Effector CD4-positive, alpha-beta T cell (primary cell): ENCODE measurements at places on chromosomes 3 and 15.

DNA sequence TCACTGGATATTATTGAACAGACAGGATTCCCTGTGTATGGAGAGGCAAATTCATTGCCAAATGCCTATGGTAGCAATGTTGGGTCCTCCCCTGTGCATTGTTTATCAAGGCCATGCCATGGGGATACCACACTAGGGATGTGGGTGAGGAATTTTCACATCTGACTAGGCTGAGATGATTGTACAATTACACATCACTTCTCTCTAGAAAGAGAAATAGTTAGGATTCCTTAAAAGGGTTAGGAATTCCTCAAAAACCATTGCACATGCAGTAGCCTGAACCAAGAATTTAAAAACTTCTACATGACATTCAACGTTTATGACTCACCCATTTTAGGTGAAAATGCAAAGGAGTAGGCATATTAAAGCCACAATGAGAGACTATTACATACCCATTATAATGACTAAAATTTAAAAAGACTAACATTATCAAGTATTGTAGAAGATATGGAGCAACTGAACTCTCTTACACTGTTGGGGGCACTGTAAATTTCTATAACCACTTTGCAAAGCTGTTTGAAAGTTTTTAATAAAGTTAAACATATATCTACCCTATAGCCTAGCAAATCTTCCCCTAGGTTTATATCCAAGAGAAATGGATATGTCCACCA is 175.9 kb downstream of the THRB start:
- no peak for DNase-seq

GRCh38 chr3:100526613-100527346 is 34.4 kb downstream of the TMEM45A start:
- DNase-seq: no peak

DNA sequence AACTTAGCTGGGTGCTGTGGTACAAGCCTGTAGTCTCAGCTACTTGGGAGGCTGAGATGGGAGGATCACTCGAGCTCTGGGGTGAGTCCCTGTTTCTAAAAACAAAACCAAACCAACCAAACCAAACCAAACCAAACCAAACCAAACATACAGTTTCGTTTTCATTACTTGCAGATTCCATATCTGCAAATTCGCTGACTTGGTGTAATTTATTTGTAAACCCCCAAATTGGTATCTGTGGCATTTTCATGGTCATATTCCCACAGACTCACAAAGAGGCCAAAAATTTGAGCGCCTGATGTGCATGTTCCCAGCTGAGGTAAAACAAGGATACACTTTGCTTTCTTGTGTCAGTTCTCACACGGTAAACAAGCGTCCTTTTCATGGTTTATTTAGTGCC is 1138.3 kb downstream of the ROBO1 start:
- no peak for DNase-seq

- DNase-seq: no peak
Measured at GRCh38 chr3:108096532-108097321, 5.9 kb upstream of the CD47 start.

GRCh38 chr3:162492446-162493081 is 996.0 kb downstream of the OTOL1 start:
- DNase-seq: no peak

DNA sequence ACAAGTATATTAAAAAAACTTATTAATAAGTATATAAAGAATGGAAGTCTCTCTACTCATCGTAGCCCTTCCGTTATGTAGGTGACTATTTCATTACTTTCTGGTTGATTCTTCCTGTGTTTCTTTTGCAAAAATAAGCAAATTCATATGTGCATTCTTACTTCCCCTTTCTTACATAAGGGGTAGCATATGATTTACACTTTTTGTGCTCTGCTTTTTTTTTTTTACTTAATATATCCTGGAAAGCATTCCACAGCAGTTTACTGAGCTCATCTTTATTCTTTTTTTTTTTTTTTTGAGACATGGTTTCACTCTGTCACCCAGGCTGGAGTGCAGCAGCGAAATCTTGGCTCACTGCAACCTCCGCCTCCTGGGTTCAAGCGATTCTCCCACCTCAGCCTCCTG is 12.9 kb downstream of the SCAMP5 start:
- DNase-seq: no peak

DNA sequence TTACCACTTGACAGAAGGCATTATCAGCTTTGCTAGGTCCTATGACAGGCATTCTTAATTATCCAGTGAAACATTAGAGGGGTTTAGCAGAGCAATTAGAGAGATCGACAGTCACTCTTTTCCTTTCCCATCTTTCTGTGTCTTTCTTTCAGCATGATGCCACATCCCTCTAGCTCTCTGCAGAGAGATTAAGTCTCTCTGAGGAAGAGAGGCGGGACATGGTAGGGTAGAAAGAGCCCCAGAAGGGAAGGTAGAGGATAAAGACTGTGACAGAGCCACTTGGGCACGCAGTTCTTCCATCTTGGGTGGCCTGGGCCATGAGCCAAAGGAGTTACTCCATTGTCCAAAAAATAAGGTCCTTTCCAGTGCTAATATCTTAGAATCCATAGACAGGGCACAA is 55.8 kb downstream of the HHLA2 start:
- no peak for DNase-seq

- no peak for DNase-seq
Measured at GRCh38 chr3:155859859-155860258, 5.6 kb upstream of the SLC33A1 start.

- DNase-seq: no peak
Measured at GRCh38 chr3:53594276-53594675, 99.9 kb downstream of the CACNA1D start.

GRCh38 chr15:48479751-48480150 is 148.5 kb downstream of the DUT start:
- DNase-seq: no peak

DNA sequence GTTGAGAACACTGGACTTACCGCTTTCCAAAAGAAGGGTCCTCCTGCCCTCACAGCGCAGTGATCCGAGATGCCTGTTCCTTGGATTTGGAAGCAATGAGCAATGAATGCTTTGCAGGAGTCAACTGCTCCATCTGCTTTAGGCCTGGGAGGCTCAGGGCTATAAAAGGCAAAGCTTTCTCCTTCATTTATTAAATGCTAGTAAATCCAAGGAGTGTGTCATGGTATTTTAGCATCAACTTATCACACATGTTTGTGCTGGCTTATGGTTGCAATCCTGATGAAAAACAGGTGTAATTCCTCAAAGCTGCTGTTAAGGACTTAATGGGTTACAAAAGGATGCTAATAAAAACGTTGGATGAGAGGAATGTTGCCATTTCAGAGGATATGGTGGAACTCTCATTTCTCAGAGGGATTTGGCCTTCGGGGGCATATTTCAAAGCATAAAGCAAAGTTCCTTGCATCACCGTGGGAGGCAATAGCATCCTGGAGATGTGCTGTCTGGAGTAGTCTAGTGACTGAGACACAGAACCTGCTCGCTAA is 158.5 kb upstream of the TPM1 start:
- DNase-seq: no peak

- no peak for DNase-seq
Measured at GRCh38 chr3:8371085-8371551, 130.5 kb upstream of the LMCD1 start.

DNA sequence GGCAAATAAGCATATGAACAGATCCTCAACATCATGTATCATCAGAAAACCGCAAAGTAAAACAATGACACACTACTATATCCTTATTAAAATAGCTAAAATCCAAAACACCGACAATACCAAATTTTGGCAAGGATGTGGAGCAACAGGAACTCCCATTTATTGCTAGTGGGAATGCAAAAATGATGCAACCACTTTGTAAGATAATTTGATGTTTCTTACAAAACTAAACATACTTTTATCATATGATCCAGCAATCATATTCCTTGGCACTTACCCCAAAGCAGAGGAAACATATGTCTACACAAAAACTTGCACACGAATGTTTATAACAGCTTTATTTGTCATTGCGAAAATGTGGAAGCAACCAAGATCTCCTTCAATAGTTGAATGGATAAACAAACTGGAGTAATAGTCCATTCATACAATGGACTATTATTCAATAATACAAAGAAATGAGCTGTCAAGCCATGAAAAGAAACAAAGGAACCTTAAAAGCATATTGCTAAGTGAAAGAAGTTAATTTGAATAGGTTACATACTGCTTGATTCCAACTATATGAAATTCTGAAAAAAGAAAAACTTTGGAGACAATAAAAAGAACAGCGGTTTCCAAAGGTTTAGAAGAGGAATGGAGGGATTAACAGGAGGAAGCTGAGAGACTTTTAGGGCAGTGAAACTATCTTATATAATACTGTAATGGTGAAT is 172.0 kb downstream of the VPS13C start:
- no peak for DNase-seq

- DNase-seq: no peak
Measured at GRCh38 chr15:63890617-63891016, 56.9 kb upstream of the HERC1 start.

DNA sequence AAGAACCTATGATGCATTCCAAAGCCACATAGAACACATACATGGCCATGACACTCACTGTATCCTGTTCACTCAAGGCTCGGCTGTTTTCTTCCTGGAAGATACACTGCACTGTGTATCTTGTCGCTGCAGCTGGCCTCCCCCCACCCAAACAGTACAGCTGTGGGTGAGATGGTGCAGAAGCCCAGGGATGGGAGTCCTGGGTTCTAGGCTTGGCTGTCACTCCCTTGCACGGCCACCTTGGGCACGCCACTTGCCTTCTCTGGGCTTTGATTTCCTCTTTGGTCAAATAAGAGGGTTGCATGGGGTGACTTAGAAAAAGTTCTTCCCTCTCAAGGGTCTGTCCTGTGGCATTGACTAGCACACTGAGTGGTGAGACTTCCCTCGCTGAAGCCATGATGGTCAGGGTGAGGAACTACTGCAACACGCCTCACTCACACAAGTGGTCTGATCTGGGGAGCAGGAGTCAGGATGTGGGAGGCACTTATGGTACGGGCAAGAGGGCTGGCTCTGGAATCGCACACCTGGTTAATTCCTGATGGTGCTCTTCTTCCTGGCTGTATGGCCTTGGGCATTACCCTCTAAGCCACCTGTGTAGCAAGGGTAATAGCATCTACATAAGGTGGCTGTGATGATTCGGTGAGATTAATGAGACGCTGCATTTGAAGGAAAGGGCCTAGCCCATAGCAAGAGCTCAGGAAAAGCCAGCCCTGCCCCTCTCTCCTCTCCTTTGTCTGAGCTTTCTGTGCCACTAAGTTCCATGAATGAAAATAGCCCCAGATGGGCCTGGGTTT is 44.0 kb downstream of the ANP32A start:
- DNase-seq: no peak

- no peak for DNase-seq
Measured at GRCh38 chr15:92553317-92553716, 102.3 kb downstream of the FAM174B start.

DNA sequence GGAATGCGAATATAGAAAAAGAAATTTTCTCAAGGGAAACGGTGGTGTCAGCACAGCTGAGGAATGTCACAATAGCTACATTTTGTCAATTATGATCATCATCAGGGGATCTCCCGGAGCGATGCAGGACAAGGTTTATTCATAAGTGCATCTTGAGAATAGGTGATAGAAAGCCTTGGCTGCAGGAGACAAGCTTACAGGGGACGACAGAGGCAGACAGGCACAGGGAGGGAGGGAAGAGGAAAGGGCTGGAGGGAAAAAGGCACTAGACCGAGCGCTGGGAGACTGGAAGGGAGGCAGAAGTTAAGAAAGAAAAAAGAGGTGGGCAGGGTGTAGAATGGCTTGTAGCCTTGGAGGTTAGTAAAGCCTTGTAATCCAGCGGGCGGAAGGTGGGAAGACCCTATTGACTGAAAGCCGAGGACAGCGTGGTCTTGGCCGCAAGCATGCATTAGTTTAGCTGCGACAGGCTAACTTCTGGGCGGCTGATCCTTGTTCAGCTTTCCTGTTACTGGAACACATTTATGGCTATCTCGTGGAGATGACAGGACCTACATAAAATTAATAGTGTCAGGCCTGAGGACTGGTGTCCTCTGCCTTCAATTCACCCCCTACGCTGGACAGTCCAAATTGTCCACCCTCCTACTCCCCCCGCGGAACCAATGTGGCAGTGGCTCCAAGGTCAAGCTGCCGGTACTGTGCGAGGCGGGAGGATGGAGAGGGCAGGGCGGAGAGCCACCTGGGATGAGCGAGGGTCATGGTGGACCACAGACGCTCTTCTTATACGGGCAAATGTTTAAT is 1.4 kb upstream of the NECTIN3 start:
- no peak for DNase-seq

GRCh38 chr15:67678993-67679392 is 136.5 kb downstream of the MAP2K5 start:
- no peak for DNase-seq

DNA sequence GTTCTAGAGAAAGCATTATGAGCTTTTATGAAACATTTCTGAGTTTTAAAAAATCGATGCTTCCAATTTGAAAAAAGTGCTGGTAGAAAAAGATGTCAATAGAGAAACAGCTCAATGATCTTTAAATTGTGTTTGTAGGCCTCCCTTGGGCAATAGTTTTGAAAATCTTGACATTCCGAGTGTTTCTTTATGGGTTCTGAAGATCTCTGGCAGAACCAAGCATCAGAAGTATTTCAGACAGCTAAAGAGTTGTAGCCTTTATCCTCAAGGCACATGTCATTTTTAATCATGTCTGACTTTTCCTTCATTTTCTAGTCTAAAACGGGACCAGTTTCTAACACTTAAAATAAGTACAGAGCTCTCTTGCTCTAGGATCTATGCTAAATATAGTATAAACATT is 188.1 kb upstream of the CBLB start:
- no peak for DNase-seq

DNA sequence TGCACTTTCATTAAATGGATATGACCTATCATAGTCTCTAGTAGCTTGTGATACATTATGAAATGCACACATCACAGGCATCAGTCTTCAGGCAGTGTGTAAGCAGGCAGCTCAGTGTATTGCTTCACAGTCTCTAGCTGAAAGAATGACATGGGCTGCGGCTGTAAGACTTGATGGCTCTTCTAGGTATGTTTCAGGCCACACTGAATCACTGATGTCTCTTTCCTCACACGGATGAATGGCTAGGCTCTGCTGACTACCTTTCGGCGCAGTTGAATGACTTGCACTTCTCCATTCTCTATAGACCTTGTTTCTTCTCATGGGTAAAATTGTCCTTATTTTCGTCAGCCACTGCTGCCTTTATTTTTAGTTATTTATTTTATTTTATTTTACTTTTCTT is 15.4 kb downstream of the APH1B start:
- no peak for DNase-seq

DNA sequence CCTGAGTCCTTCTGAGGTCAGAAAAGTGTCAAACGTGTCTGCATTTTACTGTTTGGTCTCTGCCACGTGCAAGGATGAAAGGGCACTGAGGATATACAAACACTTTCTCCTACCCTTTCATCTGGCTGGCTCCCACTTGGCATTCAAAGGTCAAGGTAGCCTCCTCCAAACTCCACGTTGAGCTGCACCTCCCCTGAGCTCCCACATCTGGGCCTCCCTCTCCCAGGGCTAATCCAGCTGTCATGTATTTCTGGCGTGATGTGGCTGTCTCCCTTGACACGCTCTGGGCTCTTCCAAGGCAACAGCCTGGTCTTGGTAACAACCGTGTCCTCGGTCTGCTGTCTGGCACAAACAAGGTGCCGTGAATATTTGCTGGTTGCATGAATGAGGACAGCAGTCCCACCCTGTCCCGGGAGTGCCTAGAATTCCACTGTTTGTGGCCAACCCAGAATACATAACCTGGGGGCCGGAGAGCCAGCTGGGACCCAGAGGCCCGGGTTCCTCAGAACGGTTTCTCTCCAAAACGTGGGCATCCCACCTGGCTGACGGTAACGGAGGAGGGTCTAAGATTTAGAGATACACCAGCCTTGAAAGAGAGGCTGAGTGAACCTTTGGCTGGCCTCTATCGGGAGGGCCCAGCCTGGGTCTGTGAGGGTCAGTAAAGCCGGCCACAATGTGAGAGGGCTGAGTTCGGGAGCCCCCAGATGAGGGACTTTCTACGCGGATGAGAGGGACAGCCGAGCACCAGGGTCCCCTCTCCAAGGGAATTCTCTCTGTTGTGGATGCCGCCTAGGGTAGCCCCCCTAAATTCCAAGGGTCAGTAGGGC is 767 bp downstream of the GLT8D1 start:
- no peak for DNase-seq
